ENCODE measurements at places on chromosomes 6 and 20.

- no peak for DNase-seq
Observed at GRCh38 chr20:24863356-24863755, 85.7 kb upstream of the CST7 start.

DNA sequence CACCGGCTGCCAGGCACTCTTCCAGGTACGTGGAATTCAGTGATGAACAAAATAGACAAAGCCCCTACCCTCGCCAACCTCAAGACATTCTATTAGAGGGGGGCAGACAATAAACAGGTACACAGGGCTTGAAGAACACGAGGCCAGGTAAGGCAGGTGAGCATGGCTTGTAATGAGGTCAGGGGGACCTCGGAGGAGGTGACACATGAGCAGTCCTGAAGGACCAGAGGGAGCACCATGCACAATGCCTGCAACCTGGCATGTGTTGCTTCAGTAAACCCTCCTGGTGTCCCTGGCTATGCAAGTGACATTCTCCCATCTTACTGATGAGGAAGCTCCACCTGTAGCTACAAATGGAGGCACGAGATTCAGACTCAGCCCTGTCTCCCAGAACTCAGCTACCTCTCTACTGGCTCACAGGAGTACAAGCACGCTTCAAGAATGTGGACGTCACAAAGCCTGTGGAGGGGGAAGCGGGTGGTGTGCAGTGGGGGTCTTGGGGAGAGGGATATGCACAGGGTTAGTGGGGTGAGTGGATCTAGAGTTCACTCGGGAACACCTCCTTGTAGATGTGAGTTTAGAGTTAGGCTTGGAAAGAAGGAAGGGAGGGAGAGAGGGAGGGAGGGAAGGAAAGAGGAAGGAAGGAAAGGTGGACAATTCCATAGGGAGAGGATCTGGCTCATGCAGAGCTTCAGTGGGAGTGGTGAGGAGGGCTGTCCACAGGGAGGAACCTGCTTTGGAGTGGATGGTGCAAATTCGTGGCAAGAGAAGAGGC is 7.6 kb upstream of the MAPK13 start:
- no peak for DNase-seq

GRCh38 chr6:89406141-89406540 is 5.9 kb downstream of the RRAGD start:
- DNase-seq: no peak

- no peak for DNase-seq
Observed at GRCh38 chr20:25624500-25624939, 706 bp upstream of the NANP start.

DNA sequence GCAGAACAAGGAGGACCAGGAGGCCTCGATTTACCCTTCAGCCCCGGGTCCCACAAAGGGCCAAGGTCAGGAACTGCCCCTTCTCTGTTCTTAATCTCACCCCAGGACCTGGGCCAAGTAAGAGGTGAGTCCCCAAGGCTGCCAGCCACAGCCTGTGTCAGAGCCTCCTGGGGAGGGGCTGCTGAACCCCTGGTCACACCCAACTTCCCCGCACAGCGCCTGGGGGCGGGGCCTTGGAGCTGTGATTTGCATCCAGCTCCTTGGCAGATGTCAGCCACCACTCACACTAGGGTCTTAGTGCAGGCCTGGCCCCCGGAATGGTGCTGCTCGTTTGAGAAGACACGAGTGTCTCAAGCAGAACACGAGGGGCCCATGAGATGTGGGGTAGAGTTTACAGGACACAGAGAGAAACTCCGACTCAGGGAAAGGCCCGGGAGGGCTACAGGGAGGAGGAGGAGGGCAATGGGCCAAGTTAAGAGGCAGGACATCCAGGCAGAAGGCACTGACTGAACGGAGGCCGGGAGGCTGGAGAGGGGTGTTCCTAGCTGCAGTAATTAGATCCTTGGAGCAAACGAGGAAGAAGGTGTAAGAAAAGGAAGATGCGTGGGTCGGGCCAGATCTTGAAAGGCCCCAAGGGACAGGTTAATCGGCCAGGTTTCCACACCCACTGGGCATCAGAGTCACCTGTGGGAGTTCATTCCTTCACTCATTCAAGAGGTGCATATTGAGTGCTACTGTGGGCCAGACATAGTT is 26.9 kb downstream of the ZBP1 start:
- DNase-seq: no peak
